NCI-H345 (cell line): ENCODE measurements at places on chromosomes 12 and 14.

GRCh38 chr14:73221945-73222344 lies 15.4 kb upstream of the PAPLN start:
- DNase-seq = no peak

DNA sequence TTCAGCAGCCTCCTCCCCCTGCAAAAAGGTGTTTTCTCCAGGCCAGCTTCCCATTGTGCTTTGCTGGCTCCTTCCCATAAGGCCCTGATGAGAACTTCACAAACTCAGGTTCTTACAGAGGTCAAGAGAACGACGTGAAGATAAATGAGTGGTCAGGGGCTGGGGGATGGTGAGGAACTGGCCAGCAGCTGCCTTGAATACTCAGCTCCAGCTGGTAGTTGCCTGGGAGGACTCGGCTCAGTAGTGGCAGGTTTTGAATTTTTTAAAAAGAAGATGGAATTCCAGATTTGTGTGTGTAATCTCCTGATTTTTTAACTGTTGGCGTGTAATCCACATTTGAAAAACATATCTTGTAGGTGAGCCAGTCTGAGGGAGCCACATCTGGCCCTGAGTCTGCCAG lies 5.9 kb downstream of the DDX55 start:
- DNase-seq = no peak

GRCh38 chr12:90575995-90576394 lies 379.0 kb downstream of the CCER1 start:
- DNase-seq = peak; percentile 6

GRCh38 chr14:83172363-83172762 lies 1638.7 kb upstream of the SEL1L start:
- no peak for DNase-seq

DNA sequence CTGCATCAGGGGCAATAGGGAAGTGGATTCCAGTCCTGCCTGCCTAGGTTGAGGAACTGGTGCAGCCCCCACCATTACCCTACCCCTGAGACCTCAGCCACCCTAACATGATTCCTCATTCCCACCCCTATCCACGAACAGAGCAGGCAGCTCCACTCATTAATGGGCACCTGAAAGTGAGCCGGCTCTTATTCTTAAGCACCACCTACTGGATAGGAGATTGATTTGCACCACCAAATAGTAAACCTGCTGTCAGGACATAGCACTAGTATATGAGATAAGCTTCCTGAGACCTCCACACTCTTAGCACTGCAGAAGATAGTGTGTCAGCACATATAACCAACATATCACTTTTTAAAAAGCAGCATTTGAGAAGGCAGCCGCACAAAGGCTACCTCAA lies 573.2 kb downstream of the SOX5 start:
- DNase-seq = no peak

DNA sequence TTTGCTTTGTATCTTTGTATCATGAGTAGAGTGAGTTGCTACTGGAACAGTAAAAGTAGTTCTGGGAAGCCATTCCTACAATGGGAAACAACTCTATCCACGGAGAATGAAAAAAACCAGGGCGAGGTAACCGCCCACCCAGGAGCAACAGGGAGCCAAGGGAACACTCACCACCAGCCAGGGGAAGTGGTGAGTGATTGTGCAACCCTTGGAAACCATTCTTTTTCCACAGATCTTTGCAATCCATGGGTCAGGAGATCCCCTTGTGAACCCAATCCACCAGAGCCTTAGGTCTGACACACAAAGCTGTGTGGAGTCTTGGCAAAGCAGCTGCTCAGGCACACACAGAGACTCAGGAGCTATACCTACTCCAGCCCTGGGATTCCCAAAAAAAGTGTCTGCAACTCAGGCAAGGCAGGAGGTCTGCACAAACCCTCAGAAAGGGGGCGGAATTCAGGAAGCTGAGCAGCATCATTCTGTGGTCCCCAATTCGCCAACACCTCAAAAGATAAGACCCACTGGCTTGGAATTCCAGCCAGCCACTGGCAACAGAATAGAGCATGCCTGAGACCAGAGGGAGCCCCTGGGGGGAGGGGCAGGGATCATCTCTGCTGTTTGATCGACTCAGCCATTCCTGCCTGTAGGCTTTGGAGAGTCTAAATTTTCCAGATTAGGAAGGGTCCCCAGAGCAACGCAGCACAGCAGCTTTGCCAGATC lies 52.1 kb upstream of the PPFIA2 start:
- no peak for DNase-seq

DNA sequence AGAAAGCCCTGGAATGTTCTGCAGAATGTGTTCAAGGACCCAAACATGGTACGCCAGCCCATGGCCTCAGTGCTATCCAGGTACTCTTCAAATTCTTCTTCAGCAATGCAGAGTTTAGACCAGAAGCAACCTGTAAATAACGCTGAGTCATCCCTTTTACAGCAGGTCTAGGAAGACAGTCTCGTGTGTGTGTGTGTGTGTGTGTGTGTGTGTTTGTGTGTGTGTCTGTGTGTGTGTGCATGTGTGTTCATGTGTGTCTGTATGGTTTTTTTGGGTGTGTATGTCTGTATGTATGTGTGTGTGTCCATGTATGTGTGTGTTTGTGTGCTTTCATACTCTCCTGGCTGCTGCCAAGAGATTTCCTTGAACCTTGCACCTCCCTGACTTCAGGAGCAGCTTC lies 60.1 kb upstream of the RFX4 start:
- no peak for DNase-seq

GRCh38 chr14:79375356-79375755 lies 835.9 kb downstream of the DIO2 start:
- DNase-seq = no peak

DNA sequence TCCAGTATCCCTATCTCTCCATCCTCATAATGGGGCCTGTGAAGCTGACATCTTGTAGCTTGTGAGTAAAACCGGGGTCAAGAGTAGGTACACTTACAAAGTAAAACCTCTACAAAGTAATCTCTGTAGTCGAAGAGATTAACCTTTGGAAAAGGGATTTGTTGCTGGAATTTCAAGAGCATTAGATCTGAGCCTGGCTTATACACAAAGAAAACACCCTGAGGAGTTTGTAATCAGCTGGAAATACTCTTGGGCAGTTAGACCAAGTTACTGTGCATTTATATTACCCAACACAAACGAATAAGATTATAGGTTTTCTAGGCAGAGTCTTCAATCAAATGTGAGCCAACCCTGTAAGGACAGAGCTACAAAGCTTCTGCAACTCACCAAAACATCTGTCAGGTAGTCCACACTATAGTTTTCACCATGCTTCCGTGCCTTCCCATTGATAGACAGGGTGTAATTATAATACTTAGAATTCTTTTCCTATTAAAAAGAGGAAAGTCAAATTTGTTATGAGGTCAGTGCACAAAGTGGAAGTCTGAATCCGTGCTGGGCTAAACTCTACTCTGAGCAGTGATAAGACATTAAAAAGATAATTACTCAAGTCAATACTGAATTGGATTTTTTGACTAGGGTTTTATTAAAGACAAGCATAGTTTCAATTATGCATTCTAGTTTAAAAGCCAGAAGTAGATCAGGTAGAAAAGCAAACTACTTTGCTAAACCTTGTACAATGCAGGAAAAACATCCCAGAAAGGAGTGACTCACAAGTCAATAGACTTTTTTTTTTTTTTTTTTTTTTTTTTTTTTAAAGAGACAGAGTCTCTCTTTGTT lies 14.6 kb downstream of the GNS start:
- no peak for DNase-seq

- DNase-seq = no peak
Observed at GRCh38 chr14:68082698-68083291, 263.2 kb downstream of the RAD51B start.

DNA sequence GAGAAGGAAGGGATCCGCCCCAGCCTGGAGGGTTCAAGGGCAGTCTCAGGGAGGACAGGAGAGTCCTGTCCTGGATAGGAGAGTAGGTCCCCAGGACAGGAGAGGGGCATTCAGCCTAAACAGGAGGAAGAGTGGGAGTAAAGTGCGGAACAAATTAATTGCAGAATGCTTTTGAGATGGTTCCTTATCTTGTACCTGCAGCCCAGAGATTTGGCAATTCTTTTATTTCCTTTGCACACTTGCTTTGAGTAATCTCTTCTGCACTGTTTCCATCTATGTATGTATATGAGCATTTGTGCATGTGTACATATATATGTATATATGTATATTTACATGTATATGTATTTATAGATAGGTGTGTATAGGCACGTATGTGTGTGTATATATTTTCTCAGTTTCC lies 22.7 kb downstream of the PLEK2 start:
- no peak for DNase-seq

GRCh38 chr14:67705211-67705610 lies 3.5 kb downstream of the RDH12 start:
- DNase-seq = no peak
